ENCODE measurements at places on chromosomes 3 and 15. TPM values are rescaled to one million over a fixed set of nuclear protein-coding genes. Genes with fewer than 3 reads are reported as not detected.
A peak's percentile ranks its signal among the peaks of the same experiment; 100 is the strongest.

DNA sequence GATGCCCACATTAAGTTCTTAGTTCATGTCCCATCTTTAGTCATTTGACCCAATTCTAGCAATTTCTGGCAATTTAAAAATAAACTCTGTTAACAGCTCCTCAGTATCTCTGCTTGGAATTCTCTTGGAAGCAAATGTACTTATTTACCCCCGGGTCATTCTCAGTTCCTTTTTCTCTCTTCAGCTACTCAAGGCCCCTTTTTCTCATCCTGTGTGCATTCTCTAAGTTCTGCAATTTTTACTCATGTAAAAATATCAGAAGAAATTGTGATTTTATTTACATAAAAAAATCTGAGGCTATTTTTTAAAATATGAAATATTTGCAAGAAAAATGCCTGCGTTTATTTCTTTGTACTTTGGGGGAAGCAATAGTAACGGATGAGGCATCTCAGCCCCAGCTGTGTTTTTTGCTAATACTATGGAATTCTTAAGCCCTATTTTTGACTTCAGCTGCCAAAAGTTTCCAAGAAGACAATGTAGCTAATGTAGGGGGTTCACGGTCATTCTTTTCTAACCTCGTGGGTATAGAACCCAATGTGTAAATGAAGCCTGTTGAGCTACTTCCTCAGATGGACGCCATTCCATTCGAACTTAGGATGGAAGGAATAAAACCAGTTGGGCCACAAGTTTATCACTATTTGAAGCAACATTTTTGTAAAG is 20.0 kb downstream of the CERS3 start:
- no peak for DNase-seq

GRCh38 chr3:185103359-185104127 is 49.3 kb downstream of the C3orf70 start:
- peak; percentile 97 for DNase-seq

DNA sequence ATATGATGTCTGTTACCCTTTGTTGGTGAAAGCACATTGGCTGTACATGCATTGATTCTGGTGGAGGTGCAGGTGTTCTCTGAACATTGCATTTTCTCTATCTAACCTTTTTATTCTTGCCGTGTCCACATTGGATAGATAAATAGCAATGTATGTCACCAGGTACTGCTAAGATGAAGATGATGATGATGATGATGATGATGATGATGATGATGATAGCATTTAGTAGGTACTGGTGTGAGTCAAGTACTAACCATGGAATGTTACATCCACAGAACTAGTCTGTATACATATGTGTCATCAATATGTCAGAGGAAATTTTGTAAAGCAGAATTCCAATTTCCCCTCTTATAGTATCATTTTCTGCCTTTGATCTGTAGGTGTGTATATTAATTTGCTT is 36.3 kb downstream of the ARPP21 start:
- DNase-seq = no peak

- no peak for DNase-seq
Measured at GRCh38 chr3:55489798-55490132, 2.7 kb upstream of the WNT5A start.

GRCh38 chr15:44340410-44340809 is 51.9 kb downstream of the GOLM2 start:
- DNase-seq = no peak

GRCh38 chr15:39099524-39099923 is 481.4 kb upstream of the THBS1 start:
- no peak for DNase-seq

GRCh38 chr3:58659051-58659675 is 7.4 kb downstream of the FAM3D start:
- peak; percentile 33 for DNase-seq

DNA sequence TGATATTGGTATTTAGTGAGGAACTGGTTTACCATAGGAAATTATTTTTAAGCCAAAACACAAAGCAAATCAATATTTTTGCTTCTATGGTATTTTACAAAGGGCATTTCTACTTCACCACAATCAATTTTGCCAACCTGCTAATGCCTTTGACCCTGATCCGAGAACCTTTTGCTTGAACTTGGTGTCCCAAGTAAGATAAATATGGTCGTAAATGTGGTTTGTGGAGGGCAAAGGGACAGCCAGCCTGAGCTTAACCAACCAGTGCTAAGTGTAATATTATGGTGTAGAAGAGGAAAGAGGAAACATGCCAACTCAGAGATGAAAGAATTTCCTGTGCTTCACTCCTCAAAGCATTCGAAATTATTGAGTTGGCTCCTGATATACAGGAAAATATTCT is 148.4 kb downstream of the C3orf38 start:
- DNase-seq = no peak

- DNase-seq = peak; percentile 56
Measured at GRCh38 chr3:184417619-184418327, 37.9 kb downstream of the CHRD start.

- DNase-seq = peak; percentile 90
Measured at GRCh38 chr3:125519678-125520562, at the start of gene SNX4. Gene SNX4 (minus strand): TSS chr3:125520202. CDS start chr3:125520172, 30 bp downstream.

DNA sequence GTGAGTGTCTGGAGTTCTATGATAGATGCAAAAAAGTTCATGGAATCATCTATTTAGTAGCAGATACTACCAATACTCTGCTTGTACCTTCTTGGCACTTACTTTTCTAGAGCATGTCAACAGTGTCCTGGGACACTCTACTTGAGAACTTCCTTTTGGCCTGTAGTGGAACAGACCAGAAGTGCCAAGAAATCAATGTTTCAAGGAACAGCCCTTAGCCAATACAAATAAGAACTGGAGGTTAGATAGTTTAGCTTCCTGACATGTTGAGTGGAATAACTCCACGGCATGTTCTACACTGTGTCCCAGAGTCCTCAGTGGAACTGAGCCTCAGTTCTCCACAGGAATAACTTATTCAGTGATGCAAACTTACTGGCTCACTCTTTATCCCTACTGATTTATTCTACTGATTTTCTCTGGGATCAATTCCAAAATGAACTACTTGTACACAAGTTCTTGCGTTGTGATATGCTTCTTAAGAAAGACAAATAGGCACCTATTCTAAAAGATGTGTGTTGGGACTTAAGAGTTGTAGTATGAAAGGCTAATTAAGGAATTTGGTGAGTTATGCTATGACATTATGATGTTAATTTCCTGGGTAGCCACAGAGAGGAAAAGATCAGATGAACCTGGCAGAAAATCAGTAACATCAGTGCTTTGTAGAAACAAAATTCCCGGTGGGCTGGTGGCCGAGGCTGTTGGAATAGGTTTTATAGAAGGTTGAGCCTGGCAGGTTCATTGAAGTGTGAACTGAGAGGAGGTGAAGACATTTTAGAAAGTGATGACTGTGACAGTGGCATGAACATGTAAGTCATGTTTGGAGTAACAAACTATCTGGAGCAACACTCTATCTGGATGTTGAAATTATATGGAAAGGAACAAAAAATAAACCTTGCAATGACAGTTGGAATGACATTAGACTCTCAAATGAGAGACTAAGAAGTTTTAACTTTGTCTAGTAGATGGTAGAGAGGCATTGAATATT is 101.8 kb upstream of the RBMS3 start:
- no peak for DNase-seq

GRCh38 chr15:94047566-94047965 is 183.8 kb upstream of the MCTP2 start:
- DNase-seq = no peak

DNA sequence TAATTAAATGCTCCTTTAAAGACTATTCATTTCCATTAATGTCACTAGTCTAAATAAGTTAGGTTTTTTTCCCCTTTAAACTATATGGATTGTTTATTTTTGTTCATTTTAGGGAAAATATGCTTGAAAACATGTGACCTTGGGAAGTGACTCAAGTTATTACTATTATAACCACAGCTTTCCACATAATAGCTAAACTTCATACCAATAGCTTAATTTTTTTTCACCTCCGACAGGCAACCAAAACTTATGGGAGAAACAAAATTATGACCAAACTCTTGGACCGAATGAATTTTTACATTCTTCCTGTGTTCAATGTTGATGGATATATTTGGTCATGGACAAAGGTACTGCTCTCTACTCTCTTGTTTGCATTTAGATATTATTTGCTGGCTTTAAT is 16.2 kb downstream of the CPA3 start:
- no peak for DNase-seq

DNA sequence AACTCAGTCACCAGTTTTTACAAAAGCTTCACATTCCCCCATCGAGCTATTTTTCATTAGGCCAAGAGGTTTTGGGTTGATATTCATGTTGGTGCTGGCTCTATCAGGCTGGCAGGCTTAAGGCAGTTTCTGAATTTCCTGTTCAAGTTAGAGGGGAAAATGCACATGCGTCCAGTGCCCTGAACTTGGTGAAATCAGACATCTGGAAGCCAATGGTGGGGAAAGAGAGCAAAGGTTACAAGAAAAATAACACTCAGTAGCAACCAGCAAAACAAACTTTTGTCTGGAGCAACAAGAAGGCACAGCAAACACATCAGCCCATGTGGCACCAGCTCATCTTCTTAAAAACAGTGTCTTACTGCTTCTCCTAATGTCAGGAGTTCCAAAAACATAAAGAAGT is 155.6 kb upstream of the TSC22D2 start:
- peak; percentile 22 for DNase-seq

DNA sequence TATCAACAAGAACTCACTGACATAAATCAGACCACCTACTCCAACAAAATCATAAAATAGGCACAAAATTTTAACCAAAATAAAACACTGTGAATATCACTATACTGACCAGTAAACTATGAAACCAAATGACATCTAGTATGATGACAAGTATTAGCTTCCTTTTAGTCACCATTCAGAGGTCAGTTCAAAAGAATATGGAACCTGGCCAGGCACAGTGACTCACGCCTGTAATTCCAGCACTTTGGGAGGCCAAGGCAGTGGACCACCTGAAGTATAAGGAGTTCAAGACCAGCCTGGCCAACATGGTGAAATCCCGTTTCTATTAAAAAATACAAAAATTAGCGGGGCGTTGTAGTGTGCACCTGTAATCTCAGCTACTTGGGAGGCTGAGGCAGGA is 65.8 kb downstream of the SMARCC1 start:
- no peak for DNase-seq

DNA sequence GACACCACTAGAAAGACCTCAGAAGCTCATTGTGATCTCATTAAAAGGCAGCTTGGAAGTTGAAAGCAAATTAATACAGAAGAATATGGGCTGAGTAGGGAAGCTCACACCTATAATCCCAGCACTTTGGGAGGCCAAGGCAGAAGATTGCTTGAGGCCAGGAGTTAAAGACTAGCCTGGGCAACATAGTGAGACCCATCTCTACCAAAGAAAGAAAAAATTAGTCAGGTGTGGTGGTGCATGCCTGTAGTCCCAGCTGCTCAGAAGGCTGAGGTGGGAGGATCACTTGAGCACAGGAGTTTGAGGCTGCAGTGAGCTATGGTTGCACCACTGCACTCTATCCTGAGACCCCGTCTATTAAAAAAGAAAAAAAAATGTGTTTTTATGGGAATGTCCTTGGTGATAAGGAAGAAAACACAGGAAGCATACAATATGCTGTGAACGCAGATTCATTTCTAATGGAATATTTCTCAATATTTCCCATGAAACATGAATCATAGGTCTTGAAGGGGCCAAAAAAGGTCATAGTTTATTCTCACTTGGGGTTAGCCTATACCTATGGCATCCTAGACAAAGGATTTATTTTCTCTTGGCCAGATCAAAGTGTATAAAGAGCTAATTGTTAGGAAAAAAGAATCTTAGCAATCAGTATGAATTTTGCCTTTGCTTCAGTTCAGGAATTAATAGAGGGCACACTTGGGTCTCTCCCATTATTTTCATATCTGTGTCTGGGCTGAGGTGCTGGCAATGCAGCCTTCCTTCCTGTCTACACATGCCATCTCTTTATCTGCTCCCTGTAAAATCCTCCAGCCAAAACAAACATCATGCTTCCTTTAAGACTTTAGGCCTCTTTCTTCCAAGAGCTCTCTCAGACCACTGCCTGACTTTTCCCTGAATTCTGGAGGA is 98.2 kb downstream of the FNDC3B start:
- DNase-seq = no peak

- peak; percentile 15 for DNase-seq
Measured at GRCh38 chr15:45199136-45199810, 11.5 kb upstream of the SHF start.

DNA sequence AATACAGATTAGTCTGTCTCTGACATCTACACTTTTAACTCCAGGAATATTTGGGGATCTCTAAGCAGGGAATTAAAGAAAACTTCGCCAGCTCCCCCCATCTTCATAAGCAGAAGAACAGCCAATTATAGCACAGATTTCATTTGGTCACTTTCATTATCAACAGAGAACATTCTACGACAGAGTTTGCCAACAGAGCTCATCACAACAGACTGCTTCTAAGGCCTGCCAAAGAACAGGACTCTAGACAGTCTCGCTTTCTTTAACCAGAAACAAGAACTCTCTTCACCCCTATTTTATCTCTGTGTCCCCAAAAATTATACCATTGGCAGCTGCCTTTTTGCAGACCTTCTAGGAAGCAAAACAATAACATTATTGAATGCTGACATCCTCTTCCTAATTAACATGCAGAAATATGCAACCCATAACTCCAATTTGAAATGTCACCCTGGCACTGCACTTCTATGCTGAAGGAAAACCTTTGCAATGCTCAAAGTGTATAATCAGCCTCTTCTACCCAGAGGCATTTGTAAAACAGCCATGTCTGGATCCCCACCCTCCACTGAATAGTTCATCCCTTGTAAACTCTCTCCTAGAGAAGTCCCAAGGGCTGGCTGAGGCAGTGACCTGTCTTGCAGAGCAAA is 552.8 kb downstream of the MAGI1 start:
- DNase-seq = no peak

GRCh38 chr15:74386496-74387140 is 19.2 kb upstream of the CYP11A1 start:
- no peak for DNase-seq

GRCh38 chr15:50053055-50053856 is 65.8 kb downstream of the ATP8B4 start:
- DNase-seq = no peak

- peak; percentile 54 for DNase-seq
Measured at GRCh38 chr3:89278302-89279025, 171.0 kb downstream of the EPHA3 start.

Gene ST3GAL6
- total RNA-seq = 16.3 TPM

Gene SCG3
- not detected for total RNA-seq

Gene SOX2
- total RNA-seq = not detected

Gene HES1
- total RNA-seq = 19.8 TPM

Gene SLC6A1
- total RNA-seq = not detected

Gene CCR2
- not detected for total RNA-seq

Gene ALDH1A2
- not detected for total RNA-seq

Gene EFCC1
- total RNA-seq = not detected

Gene MTFMT
- total RNA-seq = 23.2 TPM
